ENCODE measurements at places on chromosomes 1 and 21.

DNA sequence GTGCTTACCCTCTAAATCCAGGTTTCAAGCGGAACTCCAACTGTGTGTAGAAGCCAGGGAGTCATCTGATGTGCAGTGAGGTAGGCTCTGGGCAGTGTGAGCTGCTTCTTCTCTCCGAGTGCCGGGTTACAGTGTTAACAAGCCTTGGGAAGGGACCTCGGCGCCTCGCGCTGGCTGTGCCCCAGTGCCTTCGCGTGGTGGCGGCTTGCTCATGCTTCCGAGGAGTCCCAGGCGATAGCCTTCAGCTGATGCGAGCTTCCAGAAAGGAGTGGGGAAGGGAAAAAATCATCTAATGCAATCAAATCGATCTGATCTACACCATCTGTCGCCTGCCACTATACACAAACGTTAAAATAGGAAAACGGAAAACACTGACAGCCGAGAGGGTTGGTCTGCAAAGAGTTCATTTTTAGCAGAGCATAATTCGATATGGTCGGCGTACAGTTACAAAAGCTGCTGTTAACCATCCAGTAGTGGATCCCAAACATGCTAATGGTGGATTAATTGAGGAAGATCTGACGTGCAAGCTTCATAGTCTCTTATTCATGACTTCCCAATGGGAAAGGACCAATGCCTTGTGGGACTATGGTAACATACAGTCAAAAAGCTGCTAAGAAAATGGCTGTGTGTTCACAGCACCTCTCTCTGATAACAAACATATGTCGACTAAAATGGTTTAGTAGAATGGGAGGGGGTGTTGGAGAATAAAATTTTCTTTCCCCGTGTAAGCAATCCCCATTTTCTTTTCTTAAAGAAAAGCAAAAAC lies 128.7 kb upstream of the DPYD start:
- no peak for DNase-seq

- DNase-seq = no peak
Observed at GRCh38 chr1:32878637-32879041, 7.7 kb upstream of the HPCA start.

DNA sequence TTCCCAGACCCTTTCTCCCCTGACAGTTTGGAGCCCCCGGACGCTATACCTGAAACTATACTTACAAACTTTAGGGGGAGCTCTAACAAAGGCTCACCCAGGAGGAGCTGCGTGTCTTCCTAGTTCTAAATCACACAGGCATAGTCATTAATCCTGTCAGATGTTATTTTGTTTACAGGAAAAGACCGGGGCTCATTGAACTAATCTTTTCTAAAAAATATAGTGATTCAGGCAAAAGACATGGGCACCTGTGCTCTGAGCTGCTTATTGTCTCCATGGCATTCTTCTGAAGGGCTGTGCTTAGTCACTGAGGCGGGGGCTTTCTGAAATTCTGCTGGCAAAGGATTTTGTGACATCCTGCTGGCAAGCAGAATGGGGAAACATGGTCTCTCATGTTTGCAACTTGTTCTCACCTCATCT lies 1577.0 kb downstream of the NCAM2 start:
- no peak for DNase-seq

GRCh38 chr1:115052454-115053083 lies 22.9 kb downstream of the TSHB start:
- peak; percentile 32 for DNase-seq

GRCh38 chr21:40717028-40717427 lies 129.9 kb downstream of the DSCAM start:
- no peak for DNase-seq

DNA sequence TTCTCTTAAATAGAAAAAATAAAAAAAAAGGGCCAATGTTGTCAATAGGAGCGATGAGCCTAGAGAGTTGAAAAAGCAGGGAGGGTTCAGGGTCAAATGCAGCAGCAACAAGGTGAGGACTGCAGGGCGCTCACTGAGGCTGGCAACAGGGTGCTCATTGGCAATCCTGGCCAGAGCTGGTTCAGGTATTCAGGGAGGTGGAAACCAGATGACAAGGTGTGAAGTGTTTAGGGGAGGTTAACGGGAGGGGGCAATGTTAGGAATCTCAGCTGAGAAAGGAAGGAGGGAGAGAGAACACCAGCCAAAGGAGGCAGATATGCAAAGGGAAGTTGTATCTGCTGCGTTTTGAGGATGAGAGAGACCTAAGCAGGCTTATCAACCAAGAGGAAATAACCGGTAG lies 129.8 kb upstream of the DAB1 start:
- no peak for DNase-seq

DNA sequence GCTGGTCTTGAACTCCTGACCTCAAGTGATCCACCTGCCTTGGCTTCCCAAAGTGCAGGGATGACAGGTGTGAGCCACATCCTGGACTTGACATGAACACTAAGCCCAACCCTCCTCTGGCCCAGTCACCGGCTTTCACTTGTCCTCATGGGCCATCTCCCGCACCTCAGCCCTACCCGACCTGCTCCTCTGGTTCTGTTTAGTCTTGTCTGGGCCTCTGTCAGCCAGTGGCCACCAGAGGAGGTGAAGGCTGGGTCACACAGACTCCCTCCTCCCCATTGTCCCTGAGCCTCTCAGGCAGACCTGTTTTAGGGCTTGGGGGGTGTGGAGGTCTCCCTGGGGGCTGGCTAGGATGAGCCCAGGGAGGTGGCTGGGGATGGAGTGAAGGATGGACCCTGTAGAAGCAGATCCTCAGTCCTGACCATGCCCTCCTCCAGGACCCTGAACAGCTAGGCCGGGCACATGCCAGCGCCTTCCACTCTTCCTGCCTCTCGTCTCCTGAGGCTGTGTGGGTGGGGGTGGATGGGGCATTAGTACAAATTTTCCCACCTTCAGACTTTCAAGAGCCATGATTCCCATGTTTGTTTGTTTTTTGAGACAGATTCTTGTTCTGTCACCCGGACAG lies 26.1 kb upstream of the UMODL1 start:
- DNase-seq = no peak

DNA sequence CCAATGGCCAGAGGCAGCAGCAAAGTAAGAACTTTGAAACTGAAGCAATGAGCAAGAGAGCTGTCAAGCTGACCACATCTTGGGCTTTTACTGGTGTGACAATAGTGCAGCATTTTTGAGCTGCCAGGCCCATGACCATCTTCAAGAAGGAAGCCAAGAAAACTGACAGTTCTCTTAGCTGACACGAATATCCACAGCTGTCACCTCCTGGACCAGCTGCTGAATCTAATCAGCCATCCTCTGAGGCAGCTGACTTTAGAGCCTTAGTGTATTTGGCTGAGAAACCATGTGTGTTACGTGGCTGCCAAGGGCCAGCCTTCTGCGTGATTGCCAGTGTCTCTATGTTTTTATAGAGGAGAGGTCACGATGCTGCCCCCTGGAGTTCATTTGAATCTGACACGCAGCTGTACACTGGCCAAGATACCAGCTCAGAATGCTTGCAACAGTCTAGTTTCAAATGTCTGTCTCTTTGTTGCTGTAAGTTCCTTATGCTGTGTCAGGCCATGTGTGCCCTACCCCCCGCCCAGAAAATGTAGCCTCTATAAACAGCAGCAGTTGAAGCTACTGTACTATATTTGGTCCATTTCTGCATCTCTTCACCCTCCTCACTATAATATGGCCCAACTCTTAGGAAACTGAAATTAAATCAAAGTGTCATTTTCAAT lies 39.7 kb downstream of the PALMD start:
- peak; percentile 98 for DNase-seq

All from fibroblast of gingiva (primary cell).